Keratinocyte (primary cell): ENCODE measurements at places on chromosomes 1 and 21. TPM values are rescaled to one million over a fixed set of nuclear protein-coding genes. Genes with fewer than 3 reads are reported as not detected.

DNA sequence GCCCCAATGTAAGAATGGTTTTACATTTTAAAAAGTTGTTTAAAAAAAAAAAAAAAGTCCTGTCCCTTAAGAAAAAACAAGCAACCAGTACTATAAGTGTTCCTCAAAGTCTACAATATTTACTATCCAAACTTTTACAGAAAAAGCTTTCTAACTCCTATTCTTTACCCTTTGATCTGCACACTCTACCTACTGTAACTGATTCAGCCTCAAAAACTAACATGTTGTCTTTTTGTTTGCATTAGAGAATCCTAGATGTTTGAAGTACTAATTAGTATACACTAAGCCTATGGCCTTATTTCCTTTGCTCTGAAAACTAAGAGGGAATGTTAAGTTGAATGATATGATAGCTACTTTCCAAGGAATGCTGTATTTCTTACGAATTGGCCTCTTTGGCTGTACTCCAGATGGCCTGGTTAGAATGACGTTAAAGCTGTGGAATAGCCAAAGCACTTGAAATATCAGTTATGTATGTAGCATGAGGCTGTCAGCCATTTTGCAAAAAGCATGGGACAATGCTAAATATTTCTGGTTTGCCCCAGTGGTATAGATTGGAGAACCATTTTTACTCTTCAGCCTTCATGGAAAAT lies 234.8 kb downstream of the GPR52 start:
- DNase-seq, result no peak

LDLRAD1 gene
- polyA plus RNA-seq, result not detected in 3 replicates

GRCh38 chr1:222031318-222031717 lies 289.4 kb upstream of the DUSP10 start:
- no peak for DNase-seq

DNA sequence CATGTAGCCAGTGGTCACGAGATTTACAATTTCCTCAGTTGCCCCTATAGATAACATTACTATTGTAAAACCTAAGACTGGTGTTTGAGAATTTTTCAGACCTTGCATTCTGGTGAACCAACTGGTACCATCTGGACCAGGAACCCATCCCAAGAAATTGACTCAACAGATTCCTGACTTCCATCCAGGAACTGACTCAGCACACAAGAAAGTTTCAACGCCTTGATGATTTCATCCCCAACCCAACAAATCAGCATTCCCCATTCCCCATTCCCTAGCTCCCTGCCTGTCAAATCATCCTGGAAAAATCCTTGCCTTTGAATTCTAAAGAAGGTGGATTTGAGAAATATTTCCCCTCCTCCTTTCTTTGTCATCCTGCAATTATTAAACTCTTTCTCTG lies 529.8 kb upstream of the PRMT6 start:
- peak; percentile 30 for DNase-seq

DNA sequence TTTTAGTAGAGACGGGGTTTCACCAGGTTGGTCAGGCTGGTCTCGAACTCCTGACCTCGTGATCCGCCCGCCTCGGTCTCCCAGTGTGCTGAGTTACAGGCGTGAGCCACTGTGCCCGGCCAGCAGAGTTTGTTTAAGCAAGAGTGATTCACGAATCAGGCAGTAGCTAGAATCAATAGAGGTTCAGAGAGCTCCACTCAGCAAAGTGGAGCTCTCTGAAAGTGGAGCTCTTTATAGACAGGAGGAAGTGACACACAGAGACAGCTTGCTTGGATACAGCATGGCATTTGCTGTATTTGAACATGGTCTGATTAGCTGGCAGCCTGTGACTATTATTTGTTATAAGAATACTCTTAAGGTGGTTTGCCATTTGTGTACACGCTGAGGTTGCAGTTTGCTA lies 27.1 kb upstream of the CD34 start:
- DNase-seq, result no peak

FALEC gene
- polyA plus RNA-seq, result 0.12 to 0.13 TPM in 2 of 3 replicates, not detected in the other

AMY1C gene
- not detected in 3 replicates for polyA plus RNA-seq

DNA sequence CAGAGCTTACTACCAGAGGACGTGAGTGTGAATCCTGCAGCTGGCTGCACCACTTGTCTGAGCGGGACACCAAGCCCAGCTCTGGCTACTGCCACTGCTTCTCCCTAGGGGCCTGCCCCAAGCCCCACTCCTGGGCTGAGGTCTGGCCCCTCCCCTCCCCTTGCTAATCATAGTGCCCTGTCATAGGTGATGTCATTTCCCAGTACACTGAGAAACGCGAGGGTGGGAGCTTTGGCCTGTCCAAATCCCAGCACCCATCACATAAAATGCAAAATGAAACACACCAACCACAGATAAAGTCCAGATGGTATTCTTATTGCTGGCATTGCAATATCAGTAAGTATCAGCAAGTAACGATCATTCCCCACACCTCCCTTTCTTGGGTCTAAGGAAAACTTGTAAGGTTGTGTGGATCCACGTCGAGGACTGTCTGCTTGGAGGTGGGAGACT lies 77.7 kb downstream of the TOMM20 start:
- no peak for DNase-seq

FCRLA gene
- 2.0 to 3.4 TPM (median 3.0 TPM) in 3 replicates for polyA plus RNA-seq
